ENCODE measurements at places on chromosomes 5 and 9.
A peak's percentile ranks its signal among the peaks of the same experiment; 100 is the strongest.

DNA sequence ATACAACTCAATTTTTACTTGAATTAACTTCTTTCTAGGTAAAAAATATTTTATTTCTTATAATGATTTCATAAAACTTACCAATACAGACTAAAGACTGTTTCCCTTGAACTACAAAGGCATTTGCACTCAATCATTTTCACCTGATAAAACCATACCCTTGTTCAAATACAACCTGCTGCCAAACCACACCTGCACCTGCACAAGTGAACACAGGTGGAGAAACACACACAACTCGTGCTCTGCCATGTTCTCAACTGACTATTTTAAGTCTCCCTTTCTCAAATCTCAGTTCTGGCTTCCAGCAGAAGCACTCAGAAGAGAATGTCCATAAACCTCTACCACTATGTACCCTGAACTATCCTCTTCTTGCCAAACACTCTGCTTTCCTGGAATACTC lies 1892.1 kb downstream of the MAT2B start:
- DNase-seq = no peak

- no peak for DNase-seq
These were observed 356.7 kb downstream of the ARRDC3 start for GRCh38 chr5:91026466-91026865.

GRCh38 chr9:81389569-81389993 lies 299.8 kb downstream of the TLE1 start:
- DNase-seq = peak; percentile 99

DNA sequence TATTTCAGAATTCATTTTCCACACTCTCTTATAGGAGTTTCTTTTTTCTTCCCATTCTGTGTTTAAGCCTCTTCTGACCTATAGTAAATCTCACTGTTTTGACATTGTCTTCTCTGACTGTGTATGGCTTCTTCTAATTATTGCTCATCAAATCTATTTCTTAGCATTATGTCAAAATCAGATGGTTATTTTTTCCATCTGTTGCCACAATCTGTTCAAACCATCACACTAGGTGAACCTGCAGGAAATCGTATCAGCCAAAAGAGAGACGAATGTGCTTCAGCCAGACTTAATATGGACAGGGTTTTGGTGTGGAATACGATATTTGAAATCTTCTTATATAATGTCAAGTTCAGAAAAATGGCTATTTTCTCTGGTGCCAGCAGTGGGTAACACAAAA lies 15.9 kb upstream of the SEMA4D start:
- no peak for DNase-seq

GRCh38 chr9:98778711-98779530 lies 17.4 kb downstream of the ANKS6 start:
- no peak for DNase-seq

GRCh38 chr9:95413793-95414192 lies 96.3 kb upstream of the FANCC start:
- DNase-seq = no peak

- DNase-seq = no peak
These were observed 19.5 kb downstream of the MYMK start for GRCh38 chr9:133505186-133505830.

GRCh38 chr9:33147416-33148169 lies 19.5 kb downstream of the B4GALT1 start:
- DNase-seq = no peak

- no peak for DNase-seq
These were observed 57.2 kb upstream of the LRRTM2 start for GRCh38 chr5:138932171-138932810.

DNA sequence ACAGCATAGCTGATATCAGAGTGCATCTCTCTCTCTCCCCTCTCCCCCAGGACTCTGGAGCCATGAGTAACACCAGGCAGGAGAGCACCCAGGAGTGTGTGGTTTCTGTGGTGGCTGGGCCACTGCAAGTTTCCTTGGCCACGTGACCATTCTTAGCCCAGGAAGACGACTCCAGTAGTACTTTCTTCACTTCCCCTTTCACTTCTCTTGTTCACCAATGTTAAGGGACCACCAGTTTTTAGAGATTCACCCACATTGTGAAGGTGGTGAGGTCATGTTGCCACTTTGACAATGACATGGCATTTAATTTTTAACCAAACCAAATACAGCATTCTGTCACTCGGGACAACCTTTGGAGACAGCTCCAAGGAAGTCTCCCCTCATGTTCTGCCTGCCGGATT lies 17.9 kb upstream of the DAPK1 start:
- DNase-seq = peak; percentile 36

- DNase-seq = peak; percentile 4
These were observed 6.8 kb upstream of the IFNA5 start for GRCh38 chr9:21311889-21312288.

DNA sequence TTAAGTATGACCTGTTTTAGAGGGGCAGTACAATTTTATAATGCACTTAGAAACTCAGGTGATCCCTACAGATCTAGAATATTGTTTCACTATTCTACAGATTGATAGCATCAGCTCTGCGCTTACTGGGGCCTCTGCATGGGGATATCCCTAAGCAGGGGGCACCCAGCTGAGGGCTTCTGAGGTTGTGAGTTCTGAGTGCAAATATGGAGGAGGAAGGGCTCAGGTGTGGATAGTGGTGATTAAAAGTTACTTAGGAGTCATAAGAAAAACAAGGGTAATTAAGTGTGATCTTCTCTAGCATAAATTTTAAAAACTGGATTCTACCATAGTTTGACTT lies 274.4 kb downstream of the EFNA5 start:
- no peak for DNase-seq

DNA sequence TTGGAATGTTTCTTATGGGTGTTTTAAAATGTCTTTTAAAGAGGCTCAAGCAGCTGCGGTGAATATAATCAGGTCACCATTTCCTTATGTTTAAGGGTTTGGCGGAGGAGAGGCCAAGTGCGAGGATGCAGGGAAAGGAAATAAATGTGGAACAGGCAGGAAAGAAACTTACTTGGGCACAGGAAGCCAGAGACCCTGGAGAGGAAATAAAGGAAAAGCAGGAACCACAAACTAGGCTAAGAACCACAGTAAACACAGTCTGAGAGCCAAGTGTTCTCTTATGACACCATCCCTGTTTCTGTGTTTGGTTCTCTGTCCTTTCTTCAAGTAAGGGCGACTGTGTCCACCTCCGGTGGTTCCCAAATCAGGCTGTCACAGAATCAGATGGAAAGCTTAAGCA lies 166.5 kb downstream of the C9orf152 start:
- DNase-seq = no peak

GRCh38 chr5:152084476-152084875 lies 159.8 kb upstream of the GLRA1 start:
- no peak for DNase-seq

DNA sequence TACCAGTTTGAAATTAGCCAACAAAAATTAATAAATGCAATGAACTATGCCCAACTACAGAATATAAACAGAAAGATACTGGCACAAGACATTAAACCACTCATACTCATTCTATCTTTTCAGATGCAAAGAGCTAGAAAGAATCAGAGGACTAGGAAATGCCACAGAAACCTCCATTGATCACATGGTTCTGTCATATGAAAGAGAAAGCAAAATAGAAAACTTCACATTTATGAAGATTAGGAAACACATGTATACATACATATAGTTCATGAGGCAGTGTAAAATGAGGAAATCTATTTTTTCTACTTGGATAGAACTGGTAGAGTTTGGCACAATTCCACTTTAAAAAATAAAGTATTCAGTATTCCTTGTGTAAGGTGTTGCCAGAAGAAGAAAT lies 275.1 kb upstream of the PTGER4 start:
- no peak for DNase-seq

Data from fibroblast of skin of scalp (primary cell).